ENCODE measurements at places on chromosomes 5 and 9.

GRCh38 chr5:97728920-97729319 is 545.9 kb upstream of the RIOK2 start:
- DNase-seq = no peak

DNA sequence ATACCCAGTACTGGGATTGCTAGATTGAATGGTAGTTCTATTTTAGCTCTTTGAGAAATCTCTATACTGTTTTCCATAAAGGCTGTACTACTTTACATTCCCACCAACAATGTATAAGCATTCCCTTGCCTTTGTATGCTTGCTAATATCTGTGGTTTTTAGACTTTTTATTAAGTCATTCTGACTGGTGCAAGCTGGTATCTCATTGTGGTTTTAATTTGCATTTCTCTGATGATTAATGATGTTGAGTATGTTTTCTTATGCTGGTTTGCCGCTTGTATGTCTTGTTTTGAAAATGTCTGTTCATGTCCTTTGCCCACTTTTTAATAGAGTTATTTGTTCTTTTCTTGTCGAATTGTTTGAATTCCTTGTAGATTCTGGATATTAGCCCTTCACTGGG is 512.7 kb upstream of the PAPPA start:
- DNase-seq = no peak

DNA sequence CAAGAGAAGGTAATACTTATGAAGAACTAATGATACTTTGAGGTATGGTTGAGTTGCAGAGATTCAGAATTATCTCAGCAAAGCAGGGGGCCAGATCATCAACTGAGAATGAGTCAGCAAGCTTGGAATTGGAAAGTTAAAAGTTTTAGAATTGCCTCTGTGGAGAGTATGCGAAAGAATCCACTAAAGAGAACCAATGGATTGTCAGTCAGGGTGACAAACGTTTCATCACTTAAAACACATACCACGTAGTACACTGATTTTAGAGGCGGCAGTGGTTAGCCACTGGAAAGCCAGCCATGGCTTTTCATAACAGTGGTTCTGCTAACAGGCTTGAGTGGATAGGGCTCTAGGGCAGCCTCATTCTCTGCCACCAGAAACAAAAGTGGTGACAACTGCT is 30.7 kb downstream of the AOPEP start:
- no peak for DNase-seq

DNA sequence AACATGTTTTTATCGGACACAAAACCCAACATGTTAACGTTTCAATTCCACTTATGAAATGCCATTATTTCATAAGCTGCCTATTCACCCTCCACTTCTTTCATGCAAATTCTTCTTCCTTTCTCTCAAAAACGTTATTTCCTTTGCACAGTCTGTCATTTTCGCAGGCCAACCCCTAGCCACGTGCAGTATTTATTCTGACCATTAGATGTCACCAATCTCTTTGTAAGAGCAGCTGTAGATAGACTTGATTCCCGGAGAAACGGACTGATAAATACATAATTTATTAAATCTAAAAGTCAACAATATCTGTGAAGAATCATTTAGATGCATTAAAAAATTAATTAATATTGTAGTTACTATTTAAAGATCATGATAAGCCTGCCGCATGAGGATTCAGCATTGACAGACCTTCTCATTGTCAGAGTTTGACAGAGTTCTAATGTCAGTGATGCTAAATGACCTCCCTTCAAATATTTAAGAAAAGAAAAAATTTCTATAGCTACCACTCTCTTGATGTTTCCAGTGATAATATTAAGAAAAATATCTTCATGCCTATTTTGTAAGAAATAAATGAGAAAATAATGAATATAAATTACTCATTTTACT is 933.6 kb downstream of the CDH12 start:
- DNase-seq = peak; percentile 71

DNA sequence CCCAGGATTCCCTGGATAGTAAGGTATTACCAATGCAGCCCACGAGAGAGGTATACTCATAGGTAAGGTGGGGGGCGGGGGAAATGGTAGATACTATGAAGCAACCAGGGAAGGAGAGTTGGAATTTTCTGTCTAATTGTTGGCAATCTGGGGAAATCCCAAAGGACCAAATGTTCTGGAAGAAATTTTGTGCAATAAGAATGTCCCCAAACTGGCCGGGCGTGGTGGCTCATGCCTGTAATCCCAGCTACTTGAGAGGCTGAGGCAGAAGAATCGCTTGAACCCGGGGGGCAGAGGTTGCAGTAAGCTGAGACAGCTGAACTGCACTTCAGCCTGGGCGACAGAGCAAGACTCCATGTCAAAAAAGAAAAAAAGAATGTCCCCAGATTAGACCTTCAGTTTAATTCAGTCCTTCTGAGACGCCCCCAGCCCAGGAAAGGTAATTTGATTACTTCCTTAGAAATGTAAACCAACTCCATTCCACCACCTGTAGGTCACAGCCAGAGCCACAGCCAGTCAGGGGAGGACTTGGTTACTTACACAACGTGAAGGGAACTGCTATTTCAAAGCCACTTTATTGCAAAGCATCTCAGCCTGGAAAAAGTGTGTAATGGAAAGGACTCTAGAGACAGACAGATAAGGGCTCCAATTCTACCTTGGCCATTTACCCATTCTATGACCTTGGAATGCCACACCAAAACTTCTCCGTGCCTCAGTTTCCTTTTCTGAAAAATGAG is 50.0 kb upstream of the KLF4 start:
- no peak for DNase-seq

Measured in HT-29 (cell line).